Frontal cortex (tissue), 4 donors: ENCODE measurements at places on chromosomes 16 and 17.

GRCh38 chr16:80623376-80623775 is 82.6 kb downstream of the DYNLRB2 start:
- no peak for DNase-seq

- DNase-seq: no peak
These were observed 3.0 kb upstream of the PIPOX start for GRCh38 chr17:29039764-29040598.

DNA sequence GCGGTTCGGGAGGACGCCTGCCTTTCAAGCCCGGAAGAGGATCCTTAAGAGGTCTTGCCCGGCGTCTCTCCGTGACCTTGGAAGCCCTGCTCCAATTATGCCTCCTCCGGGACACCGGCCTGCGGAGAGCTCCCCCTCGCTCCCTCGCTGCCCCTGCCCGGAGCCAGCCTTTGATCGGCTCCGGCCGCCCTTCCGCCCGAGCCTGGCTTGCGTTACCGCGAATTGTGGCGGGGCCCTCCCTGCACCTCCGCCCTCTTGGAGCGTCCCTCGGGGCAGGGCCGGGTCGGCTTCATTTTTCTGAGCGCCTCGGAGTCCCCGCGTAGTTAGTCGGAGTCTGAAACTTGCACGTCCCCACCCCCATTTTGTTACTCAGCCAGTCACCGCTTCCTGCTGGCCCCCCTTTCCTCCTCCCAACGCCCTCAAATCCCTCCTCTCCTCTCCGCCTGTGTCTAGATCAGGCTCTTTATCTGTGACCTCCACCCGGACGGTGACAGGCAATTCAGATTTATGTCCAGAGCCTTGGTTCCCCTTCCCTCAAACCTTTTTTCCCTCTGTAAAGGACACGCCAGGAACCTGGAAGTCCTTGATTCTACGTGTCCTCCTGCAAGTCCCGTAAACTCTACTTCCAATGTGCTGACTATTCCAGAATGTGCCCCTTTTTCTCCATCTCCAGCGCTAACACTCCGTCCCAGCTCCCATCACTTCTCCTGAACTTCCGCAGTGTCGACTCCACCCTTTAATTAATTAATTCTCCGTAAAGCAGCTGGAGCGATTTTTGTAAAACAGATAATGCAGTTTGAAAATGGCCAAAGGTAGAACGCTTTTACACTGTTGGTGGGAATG is 569 bp upstream of the RABEP2 start:
- no peak for DNase-seq

GRCh38 chr17:41777574-41778188 is 8.8 kb downstream of the JUP start:
- peak; percentile 70 for DNase-seq

DNA sequence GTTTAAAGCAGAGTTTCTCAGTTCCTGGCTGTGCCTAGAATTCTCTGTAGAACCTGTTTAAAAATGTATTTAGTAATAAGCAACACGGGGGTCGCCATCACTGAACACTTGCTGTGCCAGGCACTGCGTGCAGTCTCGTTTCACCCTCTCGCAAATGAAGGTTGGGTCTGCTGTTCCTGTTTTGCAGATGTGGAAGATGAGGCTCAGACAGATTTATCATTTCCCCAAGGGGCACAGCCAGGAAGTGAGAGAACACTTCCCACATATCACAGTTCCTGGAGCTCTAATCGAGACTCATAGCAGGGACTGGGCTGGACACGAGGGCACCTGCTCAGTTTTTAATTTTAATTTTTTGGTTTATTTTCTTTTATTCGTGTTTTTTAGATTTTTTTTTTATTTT is 122.7 kb downstream of the ABCC6 start:
- no peak for DNase-seq

GRCh38 chr17:6492892-6493674 is 48.8 kb downstream of the PIMREG start:
- DNase-seq: no peak

- DNase-seq: peak; percentile 12
These were observed 80.3 kb upstream of the GOT2 start for GRCh38 chr16:58814348-58814801.

DNA sequence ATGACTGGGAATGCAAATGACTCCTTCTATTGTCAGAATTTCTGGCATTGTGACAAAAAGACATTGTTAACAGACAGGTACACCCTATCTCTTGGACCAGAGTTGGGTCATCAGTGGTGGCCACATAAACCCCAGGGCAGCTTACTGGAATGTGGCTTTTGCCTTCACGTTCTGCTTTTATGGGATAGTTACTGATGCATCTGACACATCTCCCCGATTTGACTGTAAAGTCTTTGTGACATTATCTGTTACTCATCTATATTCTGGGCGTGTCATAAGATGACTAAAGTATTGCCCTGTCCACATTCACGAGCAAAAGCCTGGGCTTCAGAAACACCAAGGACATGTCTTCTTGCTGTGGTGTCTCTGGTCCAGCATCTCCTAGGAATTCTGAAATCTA is 18.7 kb upstream of the AQP8 start:
- DNase-seq: no peak

DNA sequence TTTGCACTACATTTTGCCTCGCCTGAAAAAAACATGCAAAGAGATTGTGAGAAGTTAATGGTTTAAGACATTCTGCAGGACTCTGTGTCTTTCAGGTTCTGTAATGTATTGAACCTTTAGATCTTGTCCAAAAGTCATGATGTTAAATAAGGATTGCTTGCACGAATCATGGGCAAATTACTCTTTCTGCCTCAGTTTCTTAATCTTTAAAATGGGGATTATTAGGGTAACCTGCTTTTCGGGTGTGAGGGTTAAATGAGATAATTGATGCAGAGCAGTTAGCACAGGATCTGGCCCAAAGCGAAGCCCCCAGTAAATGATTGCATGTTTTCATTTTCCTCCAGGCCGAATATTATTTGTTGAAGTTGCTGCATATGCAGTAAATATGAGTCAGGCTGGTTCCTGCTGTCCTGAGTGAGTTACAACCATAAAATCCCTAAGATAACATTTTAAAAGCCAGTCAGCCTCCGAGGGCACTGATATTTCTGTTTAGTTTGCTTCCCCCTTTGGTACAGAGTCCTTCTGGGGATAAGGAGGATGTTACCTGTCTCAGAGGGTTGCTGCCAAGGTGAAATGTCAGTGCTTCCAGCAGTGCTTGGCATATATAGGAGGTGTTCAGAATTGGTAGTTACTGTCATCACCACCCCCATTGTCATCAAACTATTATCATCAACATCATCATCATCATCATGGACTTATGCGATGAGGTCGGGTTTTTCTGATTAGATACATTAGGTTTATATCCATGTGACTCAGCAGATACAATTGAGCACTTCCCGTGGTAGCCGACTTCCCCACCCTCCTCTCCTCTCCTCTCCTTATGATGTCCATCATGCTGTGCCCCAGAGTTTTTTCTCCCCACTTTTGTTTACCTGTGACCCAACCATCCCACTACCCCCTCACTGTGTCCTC is 20.6 kb upstream of the ARHGAP17 start:
- DNase-seq: no peak

- peak; percentile 83 for DNase-seq
These were observed 1.2 kb upstream of the SRCIN1 start for GRCh38 chr17:38606646-38607611.

- no peak for DNase-seq
These were observed 29.0 kb downstream of the RMI2 start for GRCh38 chr16:11374255-11374654.

DNA sequence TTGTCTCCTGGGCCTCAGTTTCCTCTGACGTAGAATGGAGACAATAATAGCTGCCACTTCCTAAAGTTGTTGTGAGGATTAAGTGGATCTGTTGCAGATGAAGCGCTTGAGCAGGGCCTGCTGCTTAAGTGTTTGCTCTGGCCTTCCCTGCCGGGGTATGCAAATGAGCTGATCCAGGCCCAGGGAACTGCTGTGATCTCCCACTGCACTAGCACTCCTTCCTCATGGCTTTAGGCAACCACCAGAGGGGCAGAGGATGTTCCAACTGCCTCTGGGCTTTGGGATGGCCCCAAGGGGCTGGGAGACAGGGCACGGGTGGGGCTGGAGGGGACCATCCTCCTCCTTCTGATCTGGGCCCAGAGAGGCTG is 6.2 kb downstream of the SBK1 start:
- DNase-seq: no peak

GRCh38 chr17:77801545-77802332 is 156.8 kb upstream of the TNRC6C start:
- DNase-seq: no peak
